ENCODE measurements at places on chromosomes 5 and 9.

GRCh38 chr9:89438194-89438593 is 59.7 kb downstream of the SEMA4D start:
- no peak for DNase-seq

- no peak for DNase-seq
These were observed 2.7 kb downstream of the LCN9 start for GRCh38 chr9:135665795-135666189.

- no peak for DNase-seq
These were observed 22.4 kb downstream of the MACIR start for GRCh38 chr5:103280967-103281366.

DNA sequence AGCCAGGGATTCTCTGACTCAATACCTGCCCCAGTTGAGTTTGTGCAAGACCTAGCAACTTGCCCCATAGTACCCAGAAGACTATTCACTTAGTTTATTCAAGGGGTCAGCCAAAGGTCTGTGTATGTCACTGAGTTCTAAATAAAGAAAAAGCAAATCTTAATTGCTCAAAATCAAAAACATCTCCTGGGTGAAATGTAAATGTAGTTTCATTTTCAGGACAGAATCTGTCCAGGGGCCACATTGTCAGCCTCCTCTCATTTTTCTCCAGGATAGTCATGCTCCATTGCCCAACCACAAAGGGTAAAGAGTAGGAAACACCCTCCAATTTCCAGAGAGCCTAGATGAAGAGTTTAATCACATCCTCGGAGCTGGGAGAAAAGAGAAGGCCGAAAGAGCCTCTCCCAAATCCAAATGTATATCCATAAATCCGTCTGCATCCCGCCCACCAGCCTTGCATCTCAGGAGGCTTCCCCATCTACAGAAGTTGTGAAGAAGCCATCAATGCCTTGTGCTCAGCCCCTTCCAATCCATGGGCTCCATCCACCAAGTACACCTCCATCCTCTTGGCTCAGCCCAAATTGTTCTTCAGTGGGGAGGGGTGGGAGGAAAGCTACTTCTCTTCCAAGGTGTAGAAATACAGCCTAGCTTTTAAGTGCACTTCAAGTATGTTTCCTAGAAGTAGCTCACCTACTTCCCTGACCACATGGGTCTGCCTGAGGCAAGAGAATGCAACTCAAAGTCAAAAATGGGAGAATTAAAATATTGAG is 26.9 kb downstream of the ADAM19 start:
- DNase-seq: peak; percentile 48
